ENCODE measurements at places on chromosomes 5 and 9. TPM values are rescaled to one million over a fixed set of nuclear protein-coding genes. Genes with fewer than 3 reads are reported as not detected.

DNA sequence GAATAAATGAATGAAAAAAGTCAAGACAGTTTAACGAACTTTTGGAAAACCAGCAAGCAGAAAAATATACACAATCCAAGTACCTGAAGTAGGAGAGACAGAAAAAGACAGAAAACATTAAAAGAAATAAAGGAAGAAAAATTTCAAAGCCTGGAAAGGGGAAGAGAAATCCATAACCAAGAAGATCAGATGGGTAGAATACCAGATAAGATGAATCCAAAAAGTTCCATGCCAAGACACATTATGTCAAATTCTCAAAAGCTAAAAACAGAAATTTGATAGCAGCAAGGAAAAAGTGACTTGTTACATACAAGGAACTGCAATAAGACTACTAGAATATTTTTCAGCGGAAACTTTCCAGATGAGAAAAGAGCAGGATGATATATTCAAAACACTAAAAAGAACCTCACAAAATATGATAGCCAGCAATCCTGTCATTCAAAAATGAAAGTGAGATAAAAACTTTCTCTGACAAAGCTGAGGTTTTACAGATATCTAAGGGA lies 7.6 kb upstream of the ZNF300 start:
- no peak for DNase-seq

The SCAI gene
- 3.4 TPM for total RNA-seq

DNA sequence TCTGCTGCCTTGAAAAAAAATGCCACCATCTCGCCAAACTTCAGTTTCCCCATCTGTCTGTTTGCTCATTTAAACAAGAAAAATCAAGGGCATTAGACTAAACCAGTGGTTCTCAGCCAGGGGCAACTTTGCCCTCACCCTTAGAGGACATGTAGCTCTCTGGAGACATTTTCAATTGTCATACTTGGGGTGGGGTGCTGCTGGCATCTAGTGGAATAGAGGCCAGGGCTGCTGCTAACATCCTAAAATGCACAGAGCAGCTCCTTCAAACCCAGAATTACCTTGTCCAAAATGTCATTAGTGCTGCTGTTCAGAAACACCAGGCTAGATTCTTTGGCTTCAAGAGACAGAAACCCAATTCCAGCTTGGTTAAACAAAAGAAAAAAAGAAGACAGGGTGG lies 71.1 kb upstream of the FOXE1 start:
- DNase-seq = no peak

GRCh38 chr5:79456890-79457583 lies 56.9 kb downstream of the HOMER1 start:
- DNase-seq = no peak

DNA sequence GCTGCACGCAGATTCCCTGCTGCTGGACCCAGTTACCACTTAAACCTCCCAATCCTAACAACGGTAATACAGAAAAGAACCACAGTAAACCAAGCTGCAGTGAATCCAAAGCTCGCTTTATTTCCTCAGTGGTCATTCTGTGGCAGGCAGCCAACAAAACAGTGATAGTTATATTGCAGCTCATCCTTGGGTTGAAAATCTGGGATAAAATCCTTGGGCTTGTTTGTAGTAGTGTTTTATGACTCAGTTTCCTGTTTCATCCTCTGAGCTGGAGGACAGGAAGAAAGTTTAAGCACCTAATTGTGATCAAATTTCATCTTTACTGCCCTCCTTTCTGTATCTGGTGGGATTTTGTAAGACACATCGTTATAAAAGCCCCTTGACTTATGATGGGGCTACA lies 31.4 kb downstream of the HMGCR start:
- no peak for DNase-seq

DNA sequence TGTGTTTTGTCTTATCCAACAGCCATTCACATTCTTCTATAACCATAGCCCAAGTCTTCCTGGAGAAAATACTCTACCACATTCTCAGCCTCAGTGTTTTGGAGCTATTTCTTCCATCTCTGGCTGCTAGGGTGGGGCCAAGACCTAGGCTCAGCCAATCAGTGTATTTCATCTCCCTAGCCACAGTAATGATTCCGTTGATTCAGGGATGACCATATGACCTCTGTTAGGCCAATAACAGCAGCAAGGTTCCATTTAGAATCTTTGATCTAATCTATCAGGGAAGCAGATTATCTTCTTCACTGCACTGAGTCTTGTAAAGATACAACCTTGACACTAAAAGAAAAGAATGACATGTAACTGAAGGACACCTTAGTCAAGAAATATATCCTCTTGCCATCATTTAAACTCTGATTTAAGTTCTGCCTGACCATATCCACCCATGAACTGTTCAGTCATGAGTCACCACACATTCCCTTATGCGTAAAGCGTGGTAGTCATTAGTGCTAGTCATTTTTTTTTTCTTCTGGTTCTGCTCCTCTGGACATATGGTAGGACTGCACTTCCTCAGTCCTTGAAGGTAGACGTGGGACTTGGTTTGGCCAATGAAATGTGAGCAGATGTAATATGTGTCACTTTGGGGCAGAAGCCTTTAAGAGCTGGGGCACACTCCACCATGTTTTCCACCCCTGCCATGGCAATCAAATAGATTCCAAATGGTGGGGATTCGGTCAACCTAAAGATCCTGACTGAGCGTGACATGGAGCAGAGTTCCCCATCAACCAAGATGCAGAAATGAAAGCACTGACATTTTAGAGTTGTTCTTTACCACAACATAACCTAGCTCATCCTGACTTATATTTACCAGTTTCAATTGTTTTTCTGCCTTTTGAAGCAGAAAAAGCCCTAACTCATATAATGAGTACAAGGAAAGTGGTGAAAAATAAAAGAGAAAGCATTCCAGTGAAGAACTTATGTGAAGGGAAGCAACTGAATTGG lies 12.7 kb upstream of the PRELID2 start:
- no peak for DNase-seq
